Activated T-cell treated with anti-CD3 and anti-CD28 coated beads, Interleukin-2, amount 50 U/mL, for 48 hours (primary cell): ENCODE measurements at places on chromosomes 2 and 18.

- no peak for DNase-seq
Measured at GRCh38 chr2:241358470-241358869, 2.4 kb downstream of the FARP2 start.

DNA sequence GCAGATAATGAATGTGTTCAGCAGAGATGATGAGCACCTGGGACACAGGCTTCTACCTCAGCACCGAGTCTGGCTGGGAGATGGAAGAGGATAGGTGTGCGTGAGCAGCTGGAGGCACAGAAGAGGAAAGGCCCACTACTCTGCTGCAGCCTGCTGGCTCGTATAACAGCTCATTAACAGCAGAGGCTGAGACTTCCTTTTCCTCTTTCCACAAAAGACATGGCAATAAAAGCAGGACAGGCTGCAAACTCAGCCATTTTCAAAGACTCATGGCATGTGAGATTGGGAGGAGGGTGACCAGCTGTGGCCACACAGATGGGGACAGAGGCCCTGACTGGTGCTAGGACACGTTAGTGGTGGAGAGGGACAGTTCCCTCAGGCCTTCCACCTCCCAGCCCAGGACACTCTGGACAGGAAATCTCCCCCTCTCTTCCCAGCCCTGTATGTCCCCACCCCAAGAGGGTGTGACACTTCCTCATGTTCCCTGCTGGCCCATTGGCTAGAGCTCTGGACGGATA, 60.3 kb downstream of the CACNB4 start:
- DNase-seq = no peak

DNA sequence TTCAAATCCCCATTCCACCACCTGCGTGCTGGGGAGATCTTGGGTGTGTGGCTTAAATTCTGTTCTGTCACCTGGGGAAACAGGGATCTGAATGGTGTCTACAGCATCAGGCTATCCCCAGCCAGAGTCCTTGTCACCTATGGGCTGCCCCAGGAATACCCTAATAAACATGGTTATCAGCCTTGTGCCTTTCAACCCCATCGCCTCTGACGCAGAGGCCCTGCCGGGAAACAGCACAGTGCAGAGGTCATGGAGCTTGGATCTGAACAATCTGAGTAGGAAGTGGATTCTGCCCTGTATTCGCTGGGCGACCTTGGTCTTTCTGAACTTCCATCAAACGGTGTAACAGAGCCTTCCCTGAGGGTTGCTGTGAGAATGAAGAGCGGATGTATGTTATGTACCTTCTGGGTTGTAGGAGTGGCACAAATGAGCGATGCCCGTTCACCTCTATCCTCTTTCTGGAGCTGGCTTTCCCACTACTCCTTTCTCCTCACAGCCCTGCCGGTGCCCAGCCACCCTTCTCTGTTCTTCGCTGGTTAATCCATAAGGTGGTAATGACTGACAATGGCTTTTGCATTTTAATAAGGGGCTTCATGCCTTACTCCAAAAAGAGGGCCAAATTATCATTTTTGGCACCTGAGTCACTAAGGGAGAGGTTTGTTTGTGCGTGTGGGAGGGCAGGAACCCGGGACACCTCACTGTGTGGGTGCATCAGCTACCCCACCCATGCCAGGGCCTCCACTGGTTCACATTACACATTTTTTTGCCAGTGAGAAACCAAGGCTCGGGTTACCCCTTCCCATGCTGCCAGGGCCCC, 256.5 kb downstream of the MYCN start:
- DNase-seq = no peak

- DNase-seq = peak; percentile 23
Measured at GRCh38 chr2:3126911-3127621, 250.6 kb downstream of the EIPR1 start.

DNA sequence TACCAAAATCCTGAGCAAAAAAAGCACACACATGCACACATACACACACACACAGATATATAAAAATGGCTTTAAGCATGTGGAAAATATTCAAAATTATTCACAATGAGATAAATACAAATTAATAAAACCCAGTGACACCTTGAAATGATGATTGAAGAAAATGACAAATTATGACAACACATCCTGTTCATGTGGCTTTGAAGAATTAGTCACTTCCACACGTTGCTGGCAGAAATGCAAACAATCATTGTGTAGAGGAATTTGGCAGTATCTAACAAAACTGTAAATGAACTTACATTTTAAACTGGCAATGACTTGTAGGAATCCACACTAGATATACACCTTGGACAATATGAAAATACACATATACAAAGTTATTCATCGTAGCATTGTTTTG, 95.8 kb upstream of the RGPD4 start:
- DNase-seq = no peak

DNA sequence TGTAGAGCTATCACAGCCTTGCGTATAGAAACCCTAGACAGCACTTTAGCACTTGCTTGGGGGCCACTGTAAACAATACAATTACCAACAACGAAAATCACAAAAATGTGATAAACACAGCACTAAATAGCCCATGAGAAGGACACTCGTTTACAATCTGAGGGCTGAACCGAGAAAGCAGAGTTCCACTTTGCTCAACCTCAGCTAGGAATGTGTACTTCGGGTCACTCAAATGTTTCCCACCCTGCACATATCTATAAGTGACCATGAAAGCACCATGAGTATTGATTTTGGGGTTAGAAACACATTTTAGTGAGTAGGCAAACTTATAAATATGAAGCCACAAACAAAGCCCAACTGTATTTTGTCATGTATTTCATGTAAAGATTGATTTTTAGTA, 62.3 kb downstream of the FRZB start:
- no peak for DNase-seq

- DNase-seq = no peak
Measured at GRCh38 chr2:46424937-46425336, 54.4 kb upstream of the TMEM247 start.

DNA sequence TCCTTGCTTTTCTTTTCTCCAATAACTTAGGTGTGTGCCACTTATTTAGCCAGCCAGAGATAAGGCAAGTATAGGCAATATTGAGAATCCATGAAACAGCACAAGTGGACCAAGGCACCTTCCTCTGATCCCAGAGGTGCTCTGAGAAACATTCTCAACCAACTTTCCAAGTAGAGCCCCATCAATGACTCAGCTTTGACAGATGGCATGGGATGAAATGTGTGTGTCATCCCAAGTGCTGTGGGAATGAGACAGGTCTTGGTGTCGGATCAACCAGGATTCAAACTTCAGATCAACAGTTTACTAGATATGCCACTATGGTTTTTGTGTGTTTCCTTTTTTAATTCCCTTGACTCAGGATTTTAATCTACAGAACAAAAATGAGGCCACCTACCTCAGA, 164.0 kb downstream of the GRB14 start:
- no peak for DNase-seq

GRCh38 chr2:107801498-107801897, 25.2 kb upstream of the RGPD4 start:
- DNase-seq = no peak

GRCh38 chr18:62637403-62637802, 77.9 kb upstream of the PHLPP1 start:
- no peak for DNase-seq

DNA sequence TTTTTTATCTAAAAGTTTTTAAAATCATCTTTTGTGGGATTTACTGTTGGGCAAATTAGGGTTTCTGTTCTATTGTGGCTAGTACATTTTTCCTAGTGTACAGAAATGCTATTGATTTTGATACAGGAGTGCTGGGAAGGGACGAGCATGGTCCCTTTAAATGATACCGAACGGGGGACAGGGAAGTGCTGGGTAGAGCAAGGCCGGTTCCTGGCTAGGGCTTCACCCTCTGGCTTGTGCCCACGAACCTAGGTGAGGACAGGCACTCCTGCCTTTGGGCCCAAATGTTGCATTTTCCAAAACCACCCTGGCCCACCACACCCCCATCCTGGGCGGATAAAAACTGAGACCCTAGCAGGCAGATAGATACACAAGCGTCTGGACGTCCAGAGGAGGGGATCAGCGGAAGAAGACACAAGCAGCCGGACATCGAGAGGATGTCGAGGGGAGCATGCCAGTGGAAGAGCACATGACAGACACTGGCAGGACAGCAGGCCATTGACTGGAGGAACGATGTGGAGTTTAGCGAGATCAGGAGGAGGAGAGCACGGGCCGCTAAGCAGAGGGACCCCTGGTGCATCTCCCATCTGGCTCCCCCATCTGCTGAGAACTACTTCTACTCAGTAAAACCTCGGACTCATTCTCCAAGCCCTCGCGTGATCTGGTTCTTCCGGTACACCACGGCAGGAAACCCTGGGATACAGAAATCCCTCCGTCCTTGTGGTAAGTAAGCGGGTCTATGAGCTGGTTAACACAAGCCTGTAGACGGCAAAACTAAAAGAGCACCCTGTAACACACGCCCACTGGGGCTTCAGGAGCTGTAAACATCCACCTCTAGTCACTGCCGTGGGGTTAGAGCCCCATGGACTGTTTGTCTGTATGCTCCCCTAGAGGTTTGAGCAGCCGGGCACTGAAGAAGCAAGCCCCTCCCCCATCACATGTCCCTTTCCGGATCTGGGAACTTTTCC, 13.5 kb upstream of the CALCRL start:
- DNase-seq = no peak

- no peak for DNase-seq
Measured at GRCh38 chr2:84121-84520, 37.8 kb upstream of the FAM110C start.

DNA sequence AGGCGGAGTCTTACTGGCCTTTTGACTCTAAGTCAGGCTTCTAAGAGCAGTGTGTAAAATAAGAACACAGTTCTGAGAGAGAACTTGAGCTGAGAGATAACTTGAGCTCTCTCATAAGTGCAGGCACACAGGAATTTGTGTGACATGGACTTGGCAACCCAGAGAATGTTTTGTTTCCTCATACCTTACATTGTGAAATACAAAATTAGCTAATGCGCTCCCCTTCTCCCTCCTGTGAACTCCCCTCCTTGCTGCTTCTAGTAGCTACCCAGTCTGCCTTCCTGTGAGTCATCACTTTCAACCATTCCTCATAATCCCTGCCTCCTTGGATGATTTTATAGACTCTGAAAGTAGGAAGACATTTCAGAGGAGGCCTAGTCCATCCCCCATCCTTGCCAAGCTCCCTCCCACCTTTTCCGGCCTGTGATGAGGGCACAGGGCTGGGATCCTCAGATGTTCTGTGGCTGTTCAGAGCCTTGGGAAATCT, 22.6 kb downstream of the FER1L5 start:
- no peak for DNase-seq

DNA sequence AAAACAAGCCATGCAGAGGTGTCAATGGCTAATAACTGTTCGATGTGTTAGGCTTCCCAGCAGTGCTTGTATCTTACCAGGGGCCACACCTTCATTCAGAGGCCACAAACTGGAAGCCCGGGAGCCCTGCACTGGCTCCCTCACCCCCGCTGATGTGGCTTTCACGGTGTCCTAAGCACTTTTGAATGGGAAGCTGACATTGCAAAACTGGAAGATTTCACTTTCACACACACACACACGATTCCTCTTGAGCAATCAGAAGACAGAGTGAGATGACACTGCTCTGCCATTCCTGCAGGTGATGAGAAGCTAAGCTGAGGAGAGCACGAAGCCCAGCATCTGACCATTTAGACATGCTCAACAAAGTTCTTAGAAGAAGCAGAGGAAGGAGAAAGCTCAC, 8.6 kb upstream of the ZNF407 start:
- no peak for DNase-seq

- no peak for DNase-seq
Measured at GRCh38 chr2:219447242-219448098, 12.8 kb downstream of the SPEG start.

DNA sequence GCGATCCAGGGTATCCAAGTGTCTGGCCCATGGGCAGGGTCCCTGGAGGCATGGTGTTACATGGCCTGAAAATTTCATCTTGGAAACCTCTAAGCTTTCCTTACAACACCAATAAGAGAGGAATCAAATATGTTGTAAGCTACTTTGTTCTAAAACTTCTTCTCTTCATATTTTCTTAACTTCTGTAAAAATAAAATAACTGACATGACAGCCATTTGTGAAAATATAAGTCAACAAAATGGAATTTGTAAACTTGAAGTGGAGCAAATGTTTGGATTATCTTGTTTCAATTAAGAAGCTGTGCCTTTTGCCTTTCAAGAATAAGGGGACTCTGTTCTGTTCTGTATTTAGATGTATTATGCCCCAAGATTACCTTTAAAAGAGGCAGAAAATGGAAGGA, 319.7 kb downstream of the LPIN1 start:
- no peak for DNase-seq

DNA sequence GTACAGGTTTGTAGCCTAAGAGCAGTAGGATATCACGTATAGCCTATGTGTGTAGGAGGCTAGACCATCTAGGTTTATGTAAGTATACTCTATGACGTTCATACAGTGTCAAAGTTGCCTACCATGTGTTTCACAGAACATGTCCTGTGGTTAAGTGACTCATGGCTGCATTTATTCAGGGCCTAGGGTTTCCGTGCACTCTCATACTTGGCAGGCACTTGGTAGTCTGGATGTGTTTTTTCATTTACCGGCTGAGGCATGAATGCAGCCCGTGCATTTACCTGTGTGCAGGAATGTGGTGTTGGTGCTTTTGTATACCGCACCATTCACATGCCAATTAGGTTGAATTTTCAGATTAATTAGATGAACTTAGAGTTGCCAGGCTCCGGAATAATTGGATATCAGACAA, 43.4 kb downstream of the MYL12B start:
- DNase-seq = peak; percentile 50

DNA sequence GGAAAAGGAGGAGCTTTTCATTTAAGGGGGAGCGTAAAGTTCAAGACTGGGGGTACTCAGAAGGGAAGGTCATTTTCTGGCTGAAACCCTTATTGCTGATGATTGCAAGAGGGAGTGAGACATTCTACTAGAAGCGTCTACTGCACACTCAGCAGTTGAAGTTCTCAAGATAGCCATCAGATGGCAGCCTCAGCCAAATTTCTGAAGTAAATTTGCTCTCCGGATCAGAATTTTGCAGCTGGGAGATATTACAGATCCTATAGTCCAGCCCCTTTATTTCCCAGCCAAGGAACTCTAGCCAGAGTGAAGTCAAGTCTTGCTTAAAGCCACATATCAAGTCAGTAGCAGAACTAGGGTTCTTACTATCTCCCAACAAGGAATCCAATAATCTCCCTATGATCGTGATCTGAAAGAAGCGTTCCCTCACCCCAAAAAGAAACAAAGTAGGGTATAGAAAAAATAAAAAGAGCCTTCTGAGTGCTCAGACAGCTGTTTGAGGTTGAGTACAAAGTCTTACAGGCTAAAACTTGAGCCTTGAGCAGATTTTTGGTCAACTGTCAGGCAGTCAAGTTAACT, 24.0 kb downstream of the RAX start:
- DNase-seq = peak; percentile 51

DNA sequence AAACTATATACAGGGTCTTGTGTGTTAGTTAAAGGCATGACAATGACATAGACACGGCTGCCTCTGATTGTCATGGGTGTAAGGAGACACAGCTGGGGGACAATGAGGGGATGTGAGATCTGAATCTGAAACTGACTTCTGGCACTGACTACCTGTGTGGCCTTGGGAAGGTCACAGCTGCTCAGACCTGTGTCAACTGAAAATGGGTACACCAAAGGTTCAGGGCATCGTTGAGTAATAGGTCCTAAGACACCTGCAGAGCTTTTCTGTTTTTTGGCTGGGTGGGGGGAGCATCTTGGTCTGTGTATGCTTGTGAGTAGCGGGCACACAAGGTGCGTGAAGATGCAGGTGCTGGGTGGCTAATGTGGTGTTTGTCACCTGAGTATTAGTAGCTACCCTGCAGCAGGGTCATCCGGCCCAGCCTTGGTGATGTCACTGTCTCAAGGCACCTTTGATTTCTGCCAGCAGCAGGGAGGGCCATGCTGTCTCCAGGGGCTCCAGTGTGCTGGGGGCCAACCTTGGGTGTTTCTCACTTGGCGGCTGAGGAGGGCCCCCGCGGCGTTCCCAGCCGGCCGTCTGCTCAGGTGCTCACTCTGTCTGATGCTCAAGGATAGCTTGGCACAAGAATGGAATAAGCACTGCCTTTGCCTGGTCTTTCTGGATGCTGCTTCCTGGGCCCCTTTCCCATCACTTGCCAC, 53.1 kb upstream of the HS6ST1 start:
- no peak for DNase-seq
